Stimulated activated CD8-positive, alpha-beta memory T cell treated with anti-CD3 and anti-CD28 coated beads, Interleukin-15, amount 100 ng/mL, for 1 hour (primary cell): ENCODE measurements at places on chromosomes 2 and 18.
A peak's percentile ranks its signal among the peaks of the same experiment; 100 is the strongest.

DNA sequence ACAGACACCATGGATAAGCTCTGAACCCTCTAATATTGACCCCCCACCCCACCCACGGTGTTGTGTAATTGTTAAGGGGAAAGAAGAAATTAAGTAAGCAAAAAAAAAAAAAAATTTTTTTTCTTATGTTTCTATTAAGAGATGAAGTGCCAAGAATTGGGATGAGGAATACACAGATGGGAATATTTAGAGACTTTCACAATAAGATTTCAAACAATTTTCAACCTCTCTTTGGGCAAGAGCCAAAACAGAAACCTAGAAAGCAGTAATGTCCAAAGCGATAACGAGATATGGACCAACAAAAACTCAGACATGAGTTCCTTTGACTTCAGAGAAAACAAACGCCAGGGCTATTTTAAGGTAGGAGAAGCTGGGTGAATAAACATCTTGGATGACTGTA, 14.4 kb downstream of the PIEZO2 start:
- DNase-seq, result no peak

DNA sequence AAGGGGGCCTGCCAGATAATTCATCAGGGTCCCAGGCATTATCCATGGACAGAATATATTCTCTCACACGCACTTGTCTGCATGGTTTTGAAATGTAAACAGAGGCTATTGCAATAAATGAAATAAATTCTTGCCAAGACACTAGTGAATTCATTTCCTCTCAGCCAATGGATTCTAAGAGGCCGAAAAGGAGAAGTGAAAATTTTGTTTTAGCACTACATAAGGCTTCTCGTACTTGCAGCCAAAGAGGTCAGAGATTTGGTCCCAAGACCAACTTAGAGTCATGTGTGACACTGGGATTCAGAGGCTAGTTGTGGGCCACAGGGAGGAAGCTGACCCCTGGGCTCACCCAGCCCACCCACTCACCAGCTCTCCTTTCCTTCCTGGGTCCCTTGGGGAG, 184.1 kb upstream of the GLI2 start:
- DNase-seq, result no peak

- DNase-seq, result no peak
These were observed at the start of gene MROH2A for GRCh38 chr2:233778030-233778429. MROH2A (plus strand) TSS chr2:233778330; CDS start chr2:233779359, 1,029 bp downstream.

DNA sequence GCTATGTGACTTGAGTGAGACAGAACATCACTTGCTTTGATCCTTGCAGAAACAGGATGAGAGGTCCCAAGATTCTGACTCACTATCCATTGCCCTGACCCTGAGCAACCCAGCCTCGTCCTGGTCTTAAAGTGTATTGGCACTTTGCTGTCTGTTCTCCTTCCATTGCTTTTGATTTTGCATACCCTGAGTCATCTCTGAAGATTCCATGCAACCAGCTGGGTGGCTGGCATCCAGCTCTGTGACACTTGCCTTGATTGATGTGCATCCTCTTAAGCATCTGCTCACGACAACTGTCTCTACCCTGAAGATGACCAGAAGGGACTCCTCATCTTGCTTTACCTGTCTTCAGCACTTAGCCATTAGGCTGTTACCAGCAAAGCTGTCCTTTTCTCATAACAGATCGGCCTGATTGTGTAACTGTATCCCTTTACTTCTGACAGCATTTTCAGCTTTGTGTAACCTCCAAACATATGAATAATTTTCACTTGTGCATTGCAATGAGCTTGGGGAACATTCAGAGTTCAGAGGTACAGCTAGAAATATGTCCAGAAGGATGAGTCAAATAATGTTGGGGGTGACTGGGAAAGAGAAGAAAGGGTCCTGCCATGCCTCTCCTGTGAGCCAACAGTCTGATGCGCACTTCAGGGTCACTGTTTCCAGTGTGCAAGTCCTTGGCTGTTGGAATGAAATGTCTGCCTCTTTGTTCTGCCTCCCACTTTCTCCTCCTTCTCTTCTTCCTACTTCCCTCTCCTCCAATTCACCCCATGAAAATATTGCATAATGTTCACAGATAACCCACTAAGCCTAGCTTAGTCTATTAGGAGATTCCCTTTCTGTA, 249.7 kb upstream of the OSR1 start:
- DNase-seq, result no peak

GRCh38 chr2:38959938-38960608, 70.4 kb downstream of the ARHGEF33 start:
- DNase-seq, result peak; percentile 2

- no peak for DNase-seq
These were observed 116.8 kb upstream of the HNMT start for GRCh38 chr2:137847443-137847842.

- peak; percentile 73 for DNase-seq
These were observed 1.7 kb downstream of the CXCR4 start for GRCh38 chr2:136116151-136116812.

DNA sequence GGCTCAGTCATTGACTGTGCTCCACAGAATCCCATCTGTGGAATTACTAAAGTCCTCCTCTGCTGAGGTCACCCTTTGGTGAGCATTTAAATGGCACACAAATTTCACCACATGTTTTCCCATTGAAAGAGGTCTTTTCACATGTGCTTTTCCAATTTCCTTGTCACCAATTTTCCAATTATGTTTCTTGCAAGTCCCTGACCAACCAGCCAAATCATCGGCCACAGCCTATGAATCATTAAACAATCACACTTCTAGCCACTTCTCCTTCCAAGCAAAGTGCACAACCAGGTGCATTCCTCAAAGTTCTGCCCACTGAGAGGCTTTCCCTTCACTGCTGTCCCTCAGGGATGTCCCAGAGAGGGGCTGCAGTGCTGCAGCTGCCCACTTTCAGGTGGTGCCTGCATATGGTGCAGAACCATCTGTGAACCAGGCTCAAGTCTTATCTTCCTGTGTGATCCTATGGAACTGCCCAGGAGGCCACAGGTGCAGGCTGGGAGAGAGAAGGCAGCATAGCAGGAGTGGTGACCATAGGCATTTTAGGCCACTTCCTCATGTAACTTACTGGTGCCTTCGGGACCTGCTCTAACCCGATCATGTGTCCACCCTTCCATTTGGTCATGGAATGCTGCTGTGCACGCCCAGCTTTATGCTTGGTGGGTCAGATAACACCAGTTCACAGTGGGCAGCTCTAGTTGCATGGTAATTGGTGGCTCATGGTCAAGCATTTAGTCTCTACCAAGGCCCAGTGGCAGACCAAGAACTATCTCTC, 153.0 kb downstream of the SEPTIN10 start:
- DNase-seq, result no peak

DNA sequence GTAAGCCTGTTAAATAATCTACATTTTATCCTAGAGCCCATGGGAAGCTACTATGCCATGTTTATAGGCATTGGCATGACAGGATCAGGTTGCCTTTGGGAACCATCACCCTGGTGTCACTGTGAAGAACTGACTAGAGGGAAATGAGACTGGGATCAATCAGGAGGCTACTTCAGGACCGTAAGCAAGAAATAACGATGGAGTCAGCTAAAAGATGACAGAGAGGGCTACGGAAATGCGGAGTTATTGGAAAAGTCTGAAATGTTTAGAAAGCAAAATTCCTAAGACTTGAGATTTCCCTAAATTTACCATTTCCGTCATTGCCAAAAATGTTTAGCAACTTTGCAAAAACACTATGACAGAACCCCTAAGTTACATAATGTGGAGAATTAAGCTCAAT, 50.2 kb downstream of the TTC21B start:
- no peak for DNase-seq

DNA sequence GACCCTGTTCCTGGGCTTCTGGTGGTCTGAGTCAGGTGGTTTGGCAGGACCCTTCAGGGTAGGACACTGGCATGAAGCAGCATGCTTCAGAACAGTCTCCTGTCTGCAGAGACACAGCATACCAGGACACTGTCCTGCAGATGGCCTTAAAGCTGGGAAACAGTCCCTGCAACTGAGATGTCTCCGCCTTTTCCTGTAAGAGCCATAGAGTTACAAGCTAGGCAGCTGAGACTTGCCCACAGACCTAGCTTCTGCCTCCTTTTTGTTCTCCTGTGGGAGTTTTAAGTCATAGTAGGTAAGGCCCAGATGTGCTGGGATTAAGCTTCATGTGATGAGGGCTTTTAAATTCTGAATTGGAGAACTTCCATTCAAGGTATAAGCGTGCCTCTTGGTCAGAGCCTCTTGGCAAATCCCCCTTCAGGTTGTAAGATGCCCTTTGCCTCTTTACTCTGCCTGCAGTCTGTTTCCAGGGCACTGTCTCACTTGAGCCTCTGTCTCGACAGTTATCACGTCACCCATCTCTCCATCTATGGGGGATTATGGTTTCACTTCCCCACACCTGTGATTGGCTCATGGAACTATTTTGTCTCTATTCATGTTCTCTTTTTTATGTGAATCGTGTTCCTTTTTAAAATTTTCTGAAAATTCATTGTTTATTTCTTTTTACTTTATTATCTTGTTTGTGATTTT, 51.8 kb downstream of the COA5 start:
- DNase-seq, result no peak

- DNase-seq, result no peak
These were observed 21.4 kb upstream of the HAAO start for GRCh38 chr2:42813763-42814162.

DNA sequence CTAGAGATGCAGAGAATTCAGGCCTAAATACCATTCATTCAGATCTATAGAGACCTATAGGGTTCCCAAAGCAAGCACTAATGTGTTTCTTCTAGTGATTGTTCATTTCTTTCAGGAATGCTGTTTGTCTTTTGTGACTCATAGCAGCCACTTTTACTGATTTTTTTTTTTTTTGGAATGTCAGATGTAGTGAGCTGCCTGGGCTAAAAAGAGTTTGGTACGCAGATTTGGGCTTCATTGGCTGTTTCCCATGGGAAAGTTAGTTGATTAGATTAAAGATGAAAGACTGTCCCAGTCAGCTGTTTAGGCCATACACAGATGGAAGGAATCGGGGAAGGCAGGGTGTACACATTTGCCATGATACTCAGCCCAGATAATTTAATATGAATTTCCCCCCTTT, 87.6 kb downstream of the CDC42EP3 start:
- no peak for DNase-seq

- DNase-seq, result no peak
These were observed 15.9 kb downstream of the ERFE start for GRCh38 chr2:238174701-238175100.

- DNase-seq, result no peak
These were observed 3.8 kb downstream of the SP3 start for GRCh38 chr2:173961346-173961705.

DNA sequence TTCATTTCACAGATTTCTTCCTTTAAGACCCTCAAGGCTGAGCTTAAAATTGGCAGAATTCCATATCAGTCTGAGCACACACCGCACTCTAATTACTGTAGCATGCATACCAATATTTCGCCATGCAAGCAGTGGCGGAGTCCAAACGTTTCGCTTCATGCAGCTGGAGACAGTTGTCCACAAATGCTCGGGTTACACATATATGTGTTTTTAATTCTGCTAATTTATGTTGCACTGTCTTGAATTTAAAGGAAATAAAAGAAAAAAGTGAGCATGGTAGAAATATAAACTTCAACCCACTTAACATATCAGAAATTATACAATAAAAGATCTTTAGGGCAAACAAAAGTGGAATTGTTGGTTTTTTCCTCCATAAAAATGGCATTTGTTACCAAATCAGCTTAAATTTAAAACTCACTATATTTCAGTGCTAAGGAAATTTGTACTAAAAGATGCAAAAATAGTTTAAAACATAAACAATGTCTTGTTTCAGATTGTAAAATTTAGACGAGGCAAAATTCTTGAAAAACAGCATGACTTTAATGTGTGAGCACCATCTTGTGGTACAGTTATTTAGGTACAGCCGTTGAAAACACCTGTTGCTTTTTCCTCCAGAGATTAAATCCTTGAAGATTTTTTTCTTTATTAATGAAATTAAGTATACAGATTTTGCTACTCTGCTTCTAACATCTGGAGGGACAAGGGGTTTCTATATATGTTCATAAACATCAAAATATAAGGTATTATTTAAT, 24.1 kb upstream of the KANSL1L start:
- no peak for DNase-seq

DNA sequence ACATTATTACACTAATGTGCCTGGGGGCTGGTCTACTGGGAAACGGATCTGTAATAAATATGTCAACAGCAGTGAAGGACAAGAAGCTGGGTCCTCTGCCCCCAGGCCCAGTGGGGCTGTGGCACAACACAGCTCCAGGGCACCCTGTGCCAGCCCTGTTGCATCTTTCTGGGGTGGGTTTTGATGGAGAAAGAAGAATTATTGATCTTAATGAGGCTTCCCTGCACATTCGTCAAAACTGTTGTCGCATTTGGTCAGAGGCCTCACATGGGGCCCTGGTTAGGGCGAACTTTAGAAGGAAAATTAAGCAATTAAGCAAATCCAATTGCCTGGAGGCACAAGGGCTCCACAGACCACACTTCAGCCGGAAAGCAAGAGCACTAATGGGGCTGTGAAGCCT, 30.0 kb upstream of the TWIST2 start:
- DNase-seq, result no peak

- DNase-seq, result peak; percentile 32
These were observed 31.9 kb upstream of the CREG2 start for GRCh38 chr2:101419096-101419663.

DNA sequence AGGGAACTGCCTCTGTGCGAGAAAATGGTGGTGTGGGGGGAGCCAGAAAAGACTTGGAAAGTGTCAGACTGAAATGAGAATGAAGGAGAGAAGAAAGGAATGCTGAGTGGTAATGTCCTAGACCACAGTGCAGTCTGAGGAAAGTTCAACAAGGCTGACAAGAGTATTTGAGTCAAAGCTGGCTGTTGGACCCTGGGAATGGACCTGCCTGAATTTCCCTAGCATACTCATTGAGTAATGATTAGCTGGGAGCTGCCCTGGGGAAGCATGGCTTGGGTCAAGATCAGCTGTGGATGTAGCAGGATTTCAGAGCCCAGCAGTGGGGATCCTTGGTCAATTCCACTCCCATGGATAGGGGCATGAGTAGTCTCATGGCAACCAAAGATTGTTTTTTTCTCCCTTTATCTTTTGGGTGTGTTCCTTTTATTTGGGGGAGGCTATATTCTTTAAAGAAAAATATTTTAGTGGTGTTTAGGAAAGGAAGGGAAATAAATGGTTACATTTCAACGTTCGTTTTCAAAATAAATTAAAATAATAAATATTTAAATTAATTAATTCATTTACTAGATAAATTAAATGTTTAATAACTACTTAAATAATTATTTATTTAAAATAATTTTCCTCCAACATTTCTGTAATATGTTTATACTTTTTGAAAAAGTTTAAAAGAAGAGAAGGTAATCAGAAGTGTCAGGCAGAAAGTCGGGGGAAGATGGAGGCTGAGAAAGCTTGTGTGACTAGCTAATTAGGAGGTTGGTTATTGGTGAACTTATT, 15.9 kb upstream of the LHCGR start:
- DNase-seq, result no peak

GRCh38 chr2:200306931-200307723, 634 bp downstream of the SPATS2L start:
- DNase-seq, result no peak

GRCh38 chr2:98807929-98808328, 77.0 kb upstream of the MGAT4A start:
- DNase-seq, result no peak

DNA sequence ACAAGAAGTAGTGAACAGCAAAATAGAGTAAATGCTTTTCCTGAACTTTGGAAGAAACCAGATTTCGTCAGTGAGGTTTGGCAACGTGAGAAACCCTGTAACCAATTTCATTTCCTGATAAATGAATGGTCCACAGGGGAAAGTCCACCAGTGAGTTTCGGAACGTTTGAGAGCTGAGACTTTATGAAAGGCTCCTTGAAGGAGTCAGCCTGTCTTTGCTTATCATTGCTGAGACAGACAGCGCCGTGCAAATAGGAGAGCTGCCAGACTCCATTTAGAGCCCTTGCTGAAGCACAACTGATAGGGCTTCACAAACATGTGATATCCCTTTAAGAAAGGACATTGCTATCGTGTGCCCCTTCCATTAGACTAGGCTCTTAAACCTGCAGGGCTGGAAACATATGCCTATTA, 121.8 kb upstream of the SMAD7 start:
- DNase-seq, result no peak
